Astrocyte (in vitro differentiated cells and primary cell): ENCODE measurements at places on chromosomes 11 and 22. TPM values are rescaled to one million over a fixed set of nuclear protein-coding genes. Genes with fewer than 3 reads are reported as not detected.
A peak's percentile ranks its signal among the peaks of the same experiment; 100 is the strongest.

SLC22A8 gene
- not detected in 2 replicates for total RNA-seq

- no peak overlapping the region for H3K27ac ChIP-seq
- H3K27me3 ChIP-seq = no peaks in the 10 kb centered on the region
- no peak for DNase-seq
- no peak overlapping the region for H3K4me3 ChIP-seq
- no peaks in the 10 kb centered on the region for H3K4me1 ChIP-seq
- H3K36me3 ChIP-seq = no peaks in the 10 kb centered on the region
These were observed 30.5 kb upstream of the MRGPRX1 start for GRCh38 chr11:18969720-18970119.

- H3K27me3 ChIP-seq = no peaks in the 10 kb centered on the region
- H3K4me1 ChIP-seq = no peaks in the 10 kb centered on the region
- H3K4me3 ChIP-seq = no peak overlapping the region
- no peak for DNase-seq
- H3K27ac ChIP-seq = no peak overlapping the region
These were observed 33.2 kb downstream of the XRCC6 start for GRCh38 chr22:41654322-41654721.

- peak overlapping the region; percentile 52 for H3K4me3 ChIP-seq
- H3K4me1 ChIP-seq = peaks cover 63% of the 10 kb centered on the region
- peak; percentile 77 for DNase-seq
- H3K27ac ChIP-seq = peak overlapping the region; percentile 100
These were observed 22.3 kb upstream of the MICAL2 start for GRCh38 chr11:12088047-12088481.

- H3K36me3 ChIP-seq = no peaks in the 10 kb centered on the region
- DNase-seq = peak; percentile 36
- no peaks in the 10 kb centered on the region for H3K4me1 ChIP-seq
- H3K27ac ChIP-seq = no peak overlapping the region
These were observed 81.6 kb downstream of the LARGE1 start for GRCh38 chr22:33838644-33839043.

- H3K4me3 ChIP-seq = no peak overlapping the region
- no peak for DNase-seq
- H3K27ac ChIP-seq = no peak overlapping the region
- no peaks in the 10 kb centered on the region for H3K27me3 ChIP-seq
- H3K4me1 ChIP-seq = no peaks in the 10 kb centered on the region
These were observed 44.9 kb downstream of the ALG9 start for GRCh38 chr11:111826322-111826950.

RIMBP3C gene
- 0.23 and 0.43 TPM in 2 replicates for total RNA-seq

DNA sequence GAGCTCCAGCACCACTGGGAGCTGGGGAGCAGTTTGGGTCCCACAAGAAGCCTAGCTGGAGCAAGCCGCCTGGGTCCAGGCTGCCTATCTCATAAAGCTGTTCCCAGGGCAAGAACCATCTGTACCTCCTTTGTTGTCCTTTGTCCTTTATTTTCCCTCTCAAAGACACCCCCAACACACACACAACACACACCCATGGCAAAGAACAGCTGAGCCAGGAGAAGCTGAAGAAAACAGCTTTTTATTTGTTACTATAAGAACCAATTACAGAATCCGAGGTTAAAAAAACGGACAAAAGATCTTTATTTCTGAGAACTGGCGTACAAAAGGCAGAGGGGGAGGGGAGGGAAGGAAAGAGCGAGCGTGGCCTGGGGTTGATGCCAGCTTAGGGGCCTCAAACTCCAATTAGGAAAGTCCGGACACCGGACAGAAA lies 1.7 kb upstream of the TUT1 start:
- no peaks in the 10 kb centered on the region for H3K27me3 ChIP-seq
- peaks cover 10% of the 10 kb centered on the region for H3K4me1 ChIP-seq
- H3K4me3 ChIP-seq = no peak overlapping the region
- H3K27ac ChIP-seq = no peak overlapping the region

DNA sequence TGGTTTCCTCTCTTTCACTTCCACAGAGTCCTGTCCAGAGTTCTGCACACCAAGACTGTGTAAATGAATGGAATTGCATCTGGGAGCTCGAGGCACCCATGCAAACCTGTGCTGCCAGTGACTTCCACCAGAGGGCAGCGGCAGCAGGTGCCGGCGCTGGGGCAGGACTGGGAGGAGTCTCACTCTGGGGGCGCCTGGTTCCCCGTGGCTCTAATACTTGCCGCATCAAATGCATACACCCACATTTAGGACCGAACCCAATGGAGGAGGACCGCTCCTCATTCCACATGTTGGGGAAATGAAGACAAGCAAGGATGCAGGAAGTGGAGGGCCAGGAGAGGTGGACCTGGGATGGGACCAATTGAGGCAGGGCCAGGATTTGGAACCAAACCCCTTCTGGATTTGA lies 1.1 kb upstream of the CD6 start:
- peaks cover 6% of the 10 kb centered on the region for H3K27me3 ChIP-seq
- H3K36me3 ChIP-seq = no peaks in the 10 kb centered on the region
- DNase-seq = no peak
- H3K4me3 ChIP-seq = no peak overlapping the region
